ENCODE measurements at places on chromosomes 6 and 20. TPM values are rescaled to one million over a fixed set of nuclear protein-coding genes. Genes with fewer than 3 reads are reported as not detected.
A peak's percentile ranks its signal among the peaks of the same experiment; 100 is the strongest.

DNA sequence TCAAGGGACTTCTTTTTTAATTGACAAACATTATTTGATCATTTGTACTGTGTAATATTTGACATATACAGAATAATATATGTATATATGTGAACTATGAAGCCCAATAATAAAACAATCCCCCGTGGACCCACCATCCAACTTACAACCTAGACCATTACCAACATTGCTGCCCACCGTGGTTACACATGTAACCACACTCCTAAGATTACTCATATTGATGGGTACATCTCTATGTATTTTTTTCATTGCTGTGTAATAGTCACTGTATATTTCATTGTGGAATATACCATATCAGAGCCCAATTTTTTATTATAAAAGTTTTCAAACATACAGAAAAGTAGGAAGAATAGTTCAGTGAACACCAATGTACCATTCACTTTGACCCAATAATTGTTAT lies 94.3 kb downstream of the RTN4IP1 start:
- no peak for DNase-seq

DNA sequence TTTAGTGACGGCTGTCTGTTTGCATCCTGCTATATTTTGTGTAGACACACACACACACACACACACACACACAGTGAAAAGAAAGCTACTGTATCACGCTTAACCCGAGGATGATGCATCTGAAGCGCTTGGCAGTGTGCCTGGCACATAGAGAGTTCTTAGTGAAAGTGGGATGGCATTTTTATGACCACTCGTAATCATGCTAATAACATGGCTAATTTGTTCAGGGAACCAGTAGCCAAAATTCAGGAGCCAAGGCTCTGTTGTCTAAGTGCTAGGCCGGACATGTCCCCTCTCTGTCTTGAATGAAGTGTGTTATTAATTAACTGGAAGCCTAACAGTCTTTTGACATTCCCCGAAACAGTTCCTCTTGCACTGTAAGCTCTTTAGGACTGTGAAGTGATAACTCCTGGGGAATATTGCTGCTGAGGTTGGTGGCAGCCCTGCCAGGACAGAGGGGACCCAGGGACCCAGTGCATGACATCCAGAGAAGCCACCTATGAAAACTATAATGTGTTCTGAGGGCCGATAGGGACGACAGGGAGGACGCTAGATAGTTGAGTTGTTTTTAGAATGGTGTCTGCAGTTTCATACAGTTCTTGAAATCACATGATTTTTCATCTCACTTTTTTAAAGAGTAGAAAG lies 45.0 kb upstream of the IRF4 start:
- DNase-seq: peak; percentile 76

GPR6 gene
- not detected for total RNA-seq

- no peak for DNase-seq
Observed at GRCh38 chr6:11462742-11463397, 74.7 kb upstream of the TMEM170B start.

- no peak for DNase-seq
Observed at GRCh38 chr6:47483516-47483852, 5.9 kb downstream of the CD2AP start.

- DNase-seq: no peak
Observed at GRCh38 chr6:45686841-45687569, 309.3 kb upstream of the SUPT3H start.

C20orf141 gene
- total RNA-seq: not detected

- no peak for DNase-seq
Observed at GRCh38 chr6:146312608-146313007, 231.0 kb upstream of the RAB32 start.

MOG gene
- total RNA-seq: 0.69 TPM

GRCh38 chr20:45878076-45878761 lies 2.8 kb upstream of the ZSWIM1 start:
- peak; percentile 82 for DNase-seq

GLP1R gene
- not detected for total RNA-seq

NRN1 gene
- 15.9 TPM for total RNA-seq

DNA sequence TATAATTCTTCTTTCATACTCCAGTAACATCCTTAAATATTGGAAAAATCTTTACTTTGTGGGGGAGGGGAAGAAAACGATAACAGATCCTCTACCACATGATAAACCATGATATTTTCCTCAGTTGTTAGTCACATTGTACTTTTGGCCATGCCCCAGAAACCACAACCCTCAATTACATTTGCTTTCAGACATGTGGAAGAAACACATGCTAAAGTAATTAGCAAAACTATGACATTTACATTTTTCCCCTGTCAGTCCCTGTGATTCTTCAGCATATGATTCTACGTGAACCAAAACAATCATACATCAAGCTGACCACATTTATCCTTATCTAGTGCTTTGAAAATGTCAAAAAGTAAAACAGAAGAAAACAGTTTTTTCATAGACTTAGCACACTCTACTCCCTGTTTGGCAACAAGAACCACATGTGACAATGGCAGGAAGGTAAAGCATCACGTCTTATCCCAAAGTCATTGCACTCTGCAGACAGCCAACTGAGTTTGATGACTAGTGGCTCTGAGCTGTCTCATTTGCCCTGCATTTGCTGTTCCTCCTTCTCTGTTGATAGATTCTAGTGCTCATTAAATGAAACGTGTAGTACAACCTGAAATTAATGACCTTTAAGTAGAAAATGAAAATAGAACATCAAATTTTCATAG lies 505.8 kb upstream of the MARCKS start:
- DNase-seq: no peak

- no peak for DNase-seq
Observed at GRCh38 chr6:98241630-98242029, 592.7 kb upstream of the POU3F2 start.

GRCh38 chr20:1122388-1123315 lies 4.2 kb downstream of the PSMF1 start:
- DNase-seq: no peak

SLC17A4 gene
- not detected for total RNA-seq

- DNase-seq: no peak
Observed at GRCh38 chr6:15901141-15902115, 227.5 kb upstream of the MYLIP start.

DNA sequence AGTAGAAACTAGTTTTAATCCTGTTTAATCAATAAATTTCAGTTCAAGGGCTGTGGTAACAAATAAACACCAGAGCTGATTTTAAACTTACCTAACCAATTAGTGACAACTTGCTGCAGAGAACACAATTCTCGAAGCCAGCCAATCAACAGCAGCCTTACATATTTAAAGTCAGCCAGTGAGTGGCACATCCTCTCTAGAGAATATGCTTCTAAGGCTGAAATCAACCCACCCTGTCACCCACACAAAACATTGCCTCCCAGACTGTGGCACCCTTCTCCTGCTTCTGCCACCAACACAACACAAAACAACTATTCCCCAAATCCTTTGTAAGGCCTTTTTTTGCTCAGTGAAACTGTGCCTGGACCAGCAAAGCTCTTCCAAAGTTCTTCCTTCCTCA lies 306.0 kb downstream of the EYA4 start:
- no peak for DNase-seq

GRCh38 chr6:4687989-4688947 lies 87.9 kb upstream of the CDYL start:
- DNase-seq: no peak

GRCh38 chr6:41209547-41210320 lies 8.8 kb upstream of the TREML2 start:
- DNase-seq: no peak

MAPK13 gene
- total RNA-seq: 10.1 TPM

DNA sequence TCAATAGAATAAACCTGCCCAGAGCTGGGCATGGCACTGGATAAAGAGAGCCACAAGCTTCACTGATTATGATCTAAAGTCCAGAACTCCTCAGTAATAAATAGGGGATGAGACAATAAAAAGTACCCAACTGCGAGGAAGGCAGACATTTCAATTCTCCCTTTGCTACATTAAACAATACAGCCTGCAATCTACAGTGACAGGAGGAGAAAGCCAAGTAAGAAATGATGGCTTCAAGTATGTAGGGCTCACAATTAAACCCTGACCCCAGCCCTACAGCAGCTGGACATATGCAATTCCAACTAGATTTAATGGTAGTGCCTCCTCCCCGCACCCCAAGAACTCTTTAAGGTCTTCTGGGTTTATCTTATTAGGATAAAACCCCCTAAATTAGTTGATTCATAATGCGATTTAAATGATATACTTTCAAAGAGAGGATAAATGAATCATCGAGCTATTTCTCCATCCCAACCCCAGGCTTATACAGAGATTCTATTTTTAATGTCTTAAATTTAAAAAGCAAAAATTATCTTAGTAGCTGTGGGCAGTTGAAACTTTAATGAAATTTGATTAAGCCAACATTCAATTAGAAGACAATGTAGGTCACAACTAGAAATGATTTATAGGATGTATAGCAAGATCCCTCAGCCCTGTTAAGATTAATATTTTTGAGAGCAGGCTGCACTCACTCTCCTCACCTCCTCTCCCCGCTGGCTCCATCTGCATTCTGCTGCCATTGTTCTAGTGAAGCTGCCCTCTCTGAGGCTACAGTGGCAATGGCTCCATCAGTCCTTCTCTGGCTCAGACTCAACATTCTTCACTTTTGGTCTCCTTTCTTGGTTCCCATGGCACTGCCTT lies 57.1 kb downstream of the OGFRL1 start:
- no peak for DNase-seq

MATN4 gene
- 0.29 TPM for total RNA-seq

SAMD10 gene
- total RNA-seq: 1.5 TPM

- DNase-seq: peak; percentile 77
Observed at GRCh38 chr20:51360451-51361201, 181.9 kb downstream of the NFATC2 start.

KCNK5 gene
- total RNA-seq: 0.76 TPM

DNMT3B gene
- total RNA-seq: 0.38 TPM

- no peak for DNase-seq
Observed at GRCh38 chr20:56382696-56383095, 9.3 kb downstream of the AURKA start.

ARFGEF3 gene
- total RNA-seq: 2.0 TPM

DNA sequence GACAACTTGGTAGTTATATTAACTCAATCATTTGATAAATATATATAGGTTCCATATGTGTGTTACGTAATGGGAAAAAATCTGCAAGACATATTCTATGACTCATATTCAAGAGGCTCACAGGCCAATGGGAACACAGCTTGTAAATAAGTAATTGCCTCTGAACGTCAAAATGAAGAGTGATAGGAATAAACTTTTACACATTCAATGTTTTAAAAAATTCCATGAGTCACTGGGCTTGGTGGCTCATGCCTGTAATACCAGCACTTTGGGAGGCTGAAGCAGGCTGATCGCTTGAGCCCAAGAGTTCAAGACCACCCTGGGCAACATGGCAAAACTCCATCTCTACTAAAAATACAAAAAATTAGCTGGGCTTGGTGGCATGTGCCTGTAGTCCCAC lies 209.4 kb upstream of the MCHR2 start:
- DNase-seq: no peak

DNA sequence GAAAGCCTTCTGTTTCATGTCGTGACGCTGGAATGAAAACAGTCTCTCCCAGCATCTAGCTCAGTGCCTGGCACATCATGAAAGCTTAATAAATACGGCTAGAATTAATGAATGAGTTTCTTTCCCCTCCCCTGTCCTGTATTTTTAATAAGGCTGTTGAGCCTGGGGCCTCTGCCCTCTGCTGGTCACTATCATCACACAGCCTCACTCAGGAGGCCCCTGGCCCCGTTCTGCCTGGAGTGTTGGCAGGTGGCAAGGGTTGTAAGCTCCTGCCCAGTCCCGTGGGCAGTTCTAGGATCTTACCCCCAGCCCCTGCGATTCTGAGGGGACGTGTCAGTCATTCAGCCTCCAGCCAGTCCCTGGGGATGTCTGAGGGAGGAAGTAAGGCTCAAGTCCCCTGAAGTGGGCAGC lies 41.4 kb downstream of the PHACTR3 start:
- DNase-seq: no peak

- no peak for DNase-seq
Observed at GRCh38 chr6:111862741-111863140, 10.5 kb downstream of the FYN start.

DNA sequence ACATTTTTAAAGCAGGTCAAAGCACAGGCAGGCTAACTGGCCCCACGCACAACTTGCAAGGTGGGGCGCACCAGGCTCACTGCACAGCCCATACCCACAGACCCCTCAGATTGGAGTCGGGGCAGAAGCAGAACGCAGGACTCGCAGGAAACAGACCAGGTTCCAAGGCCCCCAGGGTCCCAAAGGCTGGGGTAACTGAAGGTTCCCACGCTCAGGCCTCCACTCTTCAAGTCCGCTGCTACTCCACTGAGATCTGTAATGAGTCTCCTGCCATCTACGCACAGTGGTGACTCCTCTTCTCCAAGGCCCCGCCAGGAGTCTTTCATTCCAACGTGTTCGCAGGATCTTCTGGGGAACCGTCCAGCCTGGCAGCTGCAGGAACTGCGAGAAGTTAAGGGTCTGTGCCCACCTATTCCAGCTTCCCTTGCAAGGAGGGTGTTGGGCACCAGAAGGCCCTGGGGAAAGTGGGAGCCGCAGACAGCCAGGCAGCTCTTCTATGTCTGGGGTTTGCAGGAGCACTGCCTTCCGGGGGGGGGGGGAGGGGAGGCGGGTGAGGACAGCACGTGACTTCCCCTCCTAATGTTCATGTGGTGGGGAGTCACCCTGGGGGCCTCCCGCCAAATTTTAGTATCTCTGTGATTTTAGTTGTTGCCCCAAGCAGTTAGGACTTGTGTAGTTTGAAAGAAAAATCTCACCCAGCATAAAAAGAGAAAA lies 2.0 kb upstream of the TAF4 start:
- DNase-seq: peak; percentile 66

DNA sequence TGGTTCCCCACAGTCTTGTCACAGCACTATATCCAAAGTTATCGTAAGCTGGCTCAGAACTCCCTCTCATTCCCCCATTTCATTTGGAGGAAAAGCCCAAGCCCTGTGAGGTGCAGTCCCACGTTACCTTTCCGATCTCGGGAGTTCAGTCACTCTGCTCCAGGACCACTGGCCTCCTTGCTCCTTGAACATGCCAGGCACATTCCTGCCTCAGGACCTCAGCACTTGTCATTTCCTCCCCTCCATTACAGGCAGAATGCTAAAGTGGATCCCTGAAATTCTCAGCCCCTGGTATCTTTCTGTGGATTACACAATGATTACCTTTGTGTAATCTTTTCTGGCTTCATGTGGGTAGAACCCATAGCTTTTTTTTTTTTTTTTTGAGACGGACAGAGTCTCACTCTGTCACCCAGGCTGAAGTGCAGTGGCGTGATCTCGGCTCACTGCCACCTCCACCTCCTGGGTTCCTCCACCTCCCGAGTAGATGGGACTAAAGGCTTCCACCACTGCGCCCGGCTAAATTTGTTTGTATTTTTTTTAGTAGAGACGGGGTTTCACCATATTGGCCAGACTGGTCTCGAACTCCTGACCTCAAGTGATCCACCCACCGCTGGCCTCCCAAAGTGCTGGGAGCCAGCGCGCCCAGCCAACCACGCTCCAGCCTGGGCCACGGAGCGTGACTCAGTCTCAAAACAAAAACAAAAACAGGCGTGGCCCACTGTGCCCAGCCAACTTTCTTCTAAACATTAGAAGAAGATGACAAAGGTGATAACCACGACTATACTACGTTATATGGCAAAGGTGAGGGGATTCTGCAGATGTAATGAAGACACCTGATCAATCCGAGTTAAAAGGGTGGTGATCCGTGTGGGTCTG lies 4.0 kb upstream of the OXT start:
- peak; percentile 49 for DNase-seq

CCN6 gene
- not detected for total RNA-seq

GRCh38 chr20:13384132-13384531 lies 163.1 kb downstream of the ISM1 start:
- no peak for DNase-seq

GRCh38 chr20:58519940-58520712 lies 4.9 kb upstream of the APCDD1L start:
- no peak for DNase-seq

Measured in posterior vena cava (tissue), 2 donors.